ENCODE measurements at places on chromosomes 16 and 17. TPM values are rescaled to one million over a fixed set of nuclear protein-coding genes. Genes with fewer than 3 reads are reported as not detected.

GRCh38 chr17:48375356-48375755, 54.7 kb downstream of the SKAP1 start:
- DNase-seq = no peak

DNA sequence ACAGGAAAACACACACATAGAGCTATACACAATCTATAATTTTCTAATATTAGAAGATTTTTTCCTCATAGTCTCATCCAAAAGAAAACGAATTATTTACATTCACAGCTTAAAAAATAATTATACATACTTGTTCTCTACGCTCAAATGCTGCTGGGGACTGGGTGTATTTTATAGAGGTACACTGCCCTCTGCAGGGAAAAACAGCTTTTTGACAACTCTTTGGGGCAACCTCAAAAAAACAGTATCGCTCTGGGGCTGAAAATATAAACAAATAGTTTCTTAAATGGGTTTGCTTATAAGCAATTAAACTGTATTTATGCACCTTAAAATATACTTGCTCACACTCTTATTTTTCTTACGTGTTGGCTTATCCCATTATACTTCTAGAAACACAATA, 261.8 kb upstream of the PSMD7 start:
- DNase-seq = no peak

Gene JPT2
- 16.1 TPM for total RNA-seq

GRCh38 chr16:88773812-88774291, 11.2 kb downstream of the PIEZO1 start:
- peak; percentile 84 for DNase-seq

Gene KRTAP2-2
- total RNA-seq = not detected

- no peak for DNase-seq
These were observed 2.1 kb downstream of the KREMEN2 start for GRCh38 chr16:2966043-2966807.
